Erythroblast (primary cell): ENCODE measurements at places on chromosomes 4 and X.

- DNase-seq, result no peak
Measured at GRCh38 chr4:19478791-19479190, 772.9 kb upstream of the SLIT2 start.

DNA sequence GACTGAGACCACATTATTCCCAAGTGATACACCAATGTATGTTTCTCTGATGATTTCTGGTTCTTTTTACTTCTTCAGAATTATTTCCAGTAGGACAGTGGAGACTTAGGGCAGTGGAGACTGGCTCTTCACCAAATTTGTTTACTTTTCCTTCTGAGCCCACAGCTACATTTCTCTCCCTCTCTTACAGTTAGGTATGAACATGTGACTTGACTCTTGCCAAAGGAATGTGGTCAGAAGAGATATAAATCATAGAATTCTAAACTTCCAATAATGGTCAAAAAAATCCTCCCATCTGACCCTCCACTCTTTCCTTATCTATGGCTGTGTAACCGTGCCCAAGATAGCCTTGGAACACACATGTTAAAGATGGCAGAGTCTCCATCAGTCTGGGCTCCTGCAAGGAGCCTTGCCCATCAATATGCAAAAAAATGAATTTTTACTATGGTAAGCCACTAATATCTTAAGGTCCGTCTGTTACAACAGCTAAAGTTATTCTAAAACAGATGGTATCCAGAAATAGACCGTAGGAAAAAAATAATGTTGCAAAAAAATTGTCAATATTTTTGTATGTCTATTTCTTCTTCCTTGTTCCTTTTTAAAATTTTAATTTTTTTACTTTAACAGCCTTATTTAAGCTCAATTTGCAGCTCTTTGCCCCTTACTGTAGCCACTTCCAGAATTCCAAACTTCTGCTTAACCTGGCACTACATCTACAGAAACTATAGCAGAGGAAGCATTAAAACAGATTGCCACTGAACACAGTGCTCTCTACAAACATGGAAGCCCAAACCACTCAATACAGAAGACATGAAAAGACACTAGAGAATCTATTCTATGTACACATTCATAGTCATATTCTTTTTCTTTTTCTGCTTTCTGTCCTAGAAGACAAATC lies 260.7 kb downstream of the COL25A1 start:
- DNase-seq, result no peak

- DNase-seq, result no peak
Measured at GRCh38 chrX:41604177-41604576, 84.6 kb upstream of the GPR34 start.

GRCh38 chrX:42128587-42128986 lies 205.2 kb upstream of the CASK start:
- DNase-seq, result no peak

GRCh38 chrX:7987160-7988012 lies 60.2 kb upstream of the PNPLA4 start:
- DNase-seq, result no peak
